ENCODE measurements at places on chromosomes 12 and 14.

DNA sequence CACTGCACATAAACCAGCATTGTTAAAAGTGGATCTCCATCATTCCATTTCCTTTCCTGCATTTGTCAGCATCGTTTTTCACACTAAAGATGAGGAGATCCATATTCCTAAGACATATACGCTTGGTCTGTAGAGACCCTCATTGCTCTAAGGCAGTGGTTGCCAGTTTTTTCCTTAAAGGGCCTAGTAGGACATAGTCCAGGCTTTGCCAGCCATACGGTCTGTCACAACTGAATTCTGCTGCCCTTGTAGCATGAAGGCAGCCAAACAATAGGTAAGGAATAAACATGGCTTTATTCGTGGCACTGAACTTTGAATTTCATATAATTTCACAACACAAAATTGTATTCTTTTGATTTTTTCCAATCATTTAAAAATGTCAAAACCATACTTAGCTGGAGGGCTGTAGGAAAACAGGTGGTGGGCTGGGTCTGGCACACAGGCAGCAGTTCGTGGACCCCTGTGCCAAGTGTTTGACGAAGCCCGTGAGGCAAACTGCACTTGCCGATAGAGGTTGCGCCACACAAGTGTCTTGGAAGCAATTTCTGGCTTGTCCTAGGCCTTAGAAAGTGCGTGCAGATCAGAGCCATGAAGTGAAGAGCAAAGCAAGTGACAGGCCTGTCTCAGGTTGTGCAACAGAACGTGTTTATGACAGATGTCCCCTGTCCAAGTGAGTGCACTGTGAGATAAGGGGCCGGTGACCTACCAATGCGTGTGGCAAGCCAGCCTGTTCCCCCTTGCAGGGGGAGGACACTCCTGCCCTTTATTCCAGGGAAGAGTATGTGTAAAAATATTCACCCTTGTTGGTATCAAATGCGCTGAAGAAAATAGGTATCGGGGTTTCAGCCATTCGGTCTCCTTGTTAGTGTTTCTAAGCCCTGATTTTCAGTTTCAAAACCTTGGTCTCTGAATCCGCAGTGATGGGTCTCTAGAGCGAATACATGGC is 916 bp upstream of the CHPT1 start:
- no peaks in the 10 kb centered on the region for H3K36me3 ChIP-seq
- H3K4me3 ChIP-seq, result peak overlapping the region; percentile 82
- DNase-seq, result peak; percentile 24
- no peaks in the 10 kb centered on the region for H3K4me1 ChIP-seq
- no peaks in the 10 kb centered on the region for H3K27me3 ChIP-seq
- H3K27ac ChIP-seq, result peak overlapping the region; percentile 91

DNA sequence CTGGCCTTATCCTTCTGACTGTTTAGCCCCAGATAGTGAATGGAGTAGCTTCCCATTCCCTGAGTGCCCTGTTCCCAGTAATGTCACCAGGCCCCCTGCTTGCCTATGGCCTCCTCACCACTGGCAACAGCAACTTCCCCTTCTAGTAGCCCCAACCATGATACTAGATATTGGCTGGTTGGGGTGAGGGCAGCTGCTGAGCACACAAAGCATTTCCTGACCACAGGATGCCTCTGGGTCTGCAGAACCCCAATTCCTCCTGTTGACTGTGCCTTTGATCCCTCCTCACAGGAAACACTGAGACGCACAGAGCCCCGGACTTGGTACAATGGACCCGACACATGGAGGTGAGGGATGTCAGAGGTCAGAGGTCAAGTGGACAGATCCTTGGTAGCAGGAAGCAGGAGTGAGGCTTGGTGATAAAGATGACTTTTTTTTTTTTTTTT is 597 bp downstream of the SOAT2 start:
- H3K36me3 ChIP-seq, result no peaks in the 10 kb centered on the region
- no peak for DNase-seq
- no peak overlapping the region for H3K27ac ChIP-seq
- H3K4me3 ChIP-seq, result no peak overlapping the region

- H3K4me3 ChIP-seq, result no peak overlapping the region
- no peaks in the 10 kb centered on the region for H3K4me1 ChIP-seq
- DNase-seq, result no peak
- H3K27ac ChIP-seq, result no peak overlapping the region
Measured at GRCh38 chr14:61569812-61570548, 125.3 kb upstream of the HIF1A start.

DNA sequence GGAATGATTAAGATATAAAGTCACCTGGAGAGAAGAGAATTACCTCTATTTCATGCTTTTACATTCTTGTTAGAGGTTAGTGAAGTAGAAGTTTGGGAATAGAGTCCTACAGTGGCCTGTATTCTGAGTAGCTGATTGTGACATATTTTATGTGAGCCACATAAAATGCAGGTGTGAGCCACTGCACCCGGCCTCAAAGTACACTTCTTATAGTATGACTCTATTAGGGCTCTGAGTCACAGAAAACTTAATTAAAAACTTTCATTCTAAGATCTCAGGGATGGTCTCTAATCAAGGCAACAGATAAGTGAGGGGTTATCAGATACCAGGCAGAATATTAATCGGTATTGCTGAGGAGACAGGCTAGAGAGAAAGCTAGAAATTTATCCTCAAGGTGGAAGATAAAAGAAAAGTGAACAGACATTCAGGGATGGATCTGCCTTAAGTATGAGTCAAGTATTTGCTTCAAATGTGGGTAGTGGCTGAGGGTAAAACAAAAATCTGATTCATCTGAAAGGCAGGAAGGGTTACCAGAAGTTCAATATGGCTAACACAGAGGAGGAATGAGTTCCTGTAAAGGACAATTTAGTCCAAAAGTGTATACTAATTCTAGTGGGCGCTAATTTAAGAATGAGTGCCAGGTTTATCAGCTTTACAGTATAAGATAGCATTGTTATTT is 5.5 kb upstream of the G2E3 start:
- H3K4me1 ChIP-seq, result no peaks in the 10 kb centered on the region
- no peaks in the 10 kb centered on the region for H3K27me3 ChIP-seq
- H3K27ac ChIP-seq, result no peak overlapping the region
- no peak for DNase-seq
- H3K4me3 ChIP-seq, result no peak overlapping the region

DNA sequence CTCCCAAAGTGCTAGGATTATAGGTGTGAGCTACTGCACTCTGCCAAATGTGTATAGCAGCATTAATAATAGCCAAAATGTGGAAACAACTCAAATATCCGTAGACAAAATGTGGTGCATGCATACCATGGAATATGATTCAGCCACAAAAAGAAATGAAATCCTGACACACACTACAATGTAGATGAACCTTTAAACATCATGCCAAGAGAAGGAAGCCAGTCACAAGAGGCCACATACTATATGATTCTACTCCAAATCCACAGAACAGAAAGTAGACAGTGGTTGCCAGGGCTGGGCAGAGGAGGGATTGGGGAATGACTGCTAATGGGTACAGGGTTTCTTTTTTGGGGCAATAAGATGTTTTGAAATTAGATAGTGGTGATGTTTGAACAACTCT is 7.7 kb upstream of the TMED2 start:
- H3K36me3 ChIP-seq, result no peaks in the 10 kb centered on the region
- no peaks in the 10 kb centered on the region for H3K27me3 ChIP-seq
- no peak overlapping the region for H3K4me3 ChIP-seq
- no peak overlapping the region for H3K27ac ChIP-seq
- no peak for DNase-seq
- H3K4me1 ChIP-seq, result no peaks in the 10 kb centered on the region

- no peak overlapping the region for H3K4me3 ChIP-seq
- no peaks in the 10 kb centered on the region for H3K27me3 ChIP-seq
- DNase-seq, result no peak
- no peaks in the 10 kb centered on the region for H3K36me3 ChIP-seq
- no peaks in the 10 kb centered on the region for H3K4me1 ChIP-seq
Measured at GRCh38 chr14:40188006-40188405, 755.8 kb upstream of the FBXO33 start.

GRCh38 chr12:127223731-127224130 is 1043.2 kb upstream of the TMEM132C start:
- H3K4me3 ChIP-seq, result no peak overlapping the region

- no peaks in the 10 kb centered on the region for H3K36me3 ChIP-seq
- H3K4me3 ChIP-seq, result no peak overlapping the region
- DNase-seq, result no peak
- H3K27me3 ChIP-seq, result no peaks in the 10 kb centered on the region
Measured at GRCh38 chr14:73888460-73888725, 1.7 kb downstream of the ZNF410 start.

DNA sequence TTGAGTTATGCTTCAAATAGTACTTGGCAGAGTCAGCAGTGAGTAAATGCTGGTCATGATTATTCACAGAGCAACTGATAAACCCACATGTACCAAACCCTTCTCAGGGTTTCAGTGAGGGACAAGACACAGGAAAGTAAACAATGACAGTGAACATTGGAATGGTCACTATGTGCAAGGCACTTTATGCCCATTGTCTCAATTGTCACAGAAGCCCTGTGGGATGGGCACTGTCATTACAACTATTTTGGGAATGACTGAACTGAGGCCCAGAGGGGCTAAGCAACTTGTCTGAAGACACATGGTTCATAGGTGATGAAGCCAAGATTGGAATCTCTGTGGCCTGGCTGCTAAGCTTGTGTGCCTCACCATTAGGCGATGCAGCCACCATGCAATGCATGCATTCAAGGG is 238.5 kb downstream of the RBM19 start:
- no peak overlapping the region for H3K27ac ChIP-seq
- H3K36me3 ChIP-seq, result no peaks in the 10 kb centered on the region
- no peak overlapping the region for H3K4me3 ChIP-seq
- no peaks in the 10 kb centered on the region for H3K27me3 ChIP-seq

- H3K27me3 ChIP-seq, result no peaks in the 10 kb centered on the region
- H3K36me3 ChIP-seq, result no peaks in the 10 kb centered on the region
- no peaks in the 10 kb centered on the region for H3K4me1 ChIP-seq
- no peak overlapping the region for H3K4me3 ChIP-seq
- DNase-seq, result no peak
Measured at GRCh38 chr12:98446682-98447081, 68.7 kb upstream of the TMPO start.

- H3K36me3 ChIP-seq, result no peaks in the 10 kb centered on the region
- H3K27me3 ChIP-seq, result no peaks in the 10 kb centered on the region
- no peak overlapping the region for H3K27ac ChIP-seq
- no peaks in the 10 kb centered on the region for H3K4me1 ChIP-seq
- H3K4me3 ChIP-seq, result no peak overlapping the region
- no peak for DNase-seq
Measured at GRCh38 chr12:697481-697880, 34.2 kb upstream of the NINJ2 start.

GRCh38 chr12:110281549-110282299 is 677 bp downstream of the ATP2A2 start:
- H3K4me3 ChIP-seq, result peak overlapping the region; percentile 60
- H3K27me3 ChIP-seq, result no peaks in the 10 kb centered on the region
- peak; percentile 47 for DNase-seq
- H3K4me1 ChIP-seq, result peaks cover 3% of the 10 kb centered on the region
- H3K27ac ChIP-seq, result peak overlapping the region; percentile 97

DNA sequence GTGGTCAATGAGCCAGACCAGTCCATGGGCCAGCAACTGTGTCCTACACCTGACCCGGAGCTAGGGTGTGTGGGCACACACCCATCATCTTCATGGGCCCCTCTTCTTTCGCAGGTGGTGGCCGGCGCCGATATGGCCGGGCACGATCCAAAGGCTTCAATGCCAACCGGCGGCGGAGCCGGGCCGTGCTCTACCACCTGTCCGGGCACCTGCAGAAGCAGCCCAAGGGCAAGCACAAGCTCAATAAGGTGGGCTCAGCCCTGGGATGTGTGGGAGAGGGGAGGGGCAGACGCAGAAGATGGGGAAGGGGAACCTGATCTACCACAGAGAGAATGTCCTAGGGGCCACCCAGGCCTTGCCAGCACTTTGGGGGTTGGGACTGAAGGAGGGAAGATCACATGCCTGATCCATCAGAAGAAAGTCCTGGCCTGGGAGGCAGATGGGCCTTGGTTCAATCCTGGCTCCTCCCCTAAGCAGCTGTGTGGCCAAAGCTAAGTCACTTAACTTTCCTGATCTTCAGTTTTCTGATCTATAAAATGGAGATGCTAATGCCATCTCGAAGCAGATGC is 3.8 kb downstream of the KCNH3 start:
- H3K27ac ChIP-seq, result no peak overlapping the region
- no peaks in the 10 kb centered on the region for H3K4me1 ChIP-seq
- no peak for DNase-seq
- H3K36me3 ChIP-seq, result no peaks in the 10 kb centered on the region

DNA sequence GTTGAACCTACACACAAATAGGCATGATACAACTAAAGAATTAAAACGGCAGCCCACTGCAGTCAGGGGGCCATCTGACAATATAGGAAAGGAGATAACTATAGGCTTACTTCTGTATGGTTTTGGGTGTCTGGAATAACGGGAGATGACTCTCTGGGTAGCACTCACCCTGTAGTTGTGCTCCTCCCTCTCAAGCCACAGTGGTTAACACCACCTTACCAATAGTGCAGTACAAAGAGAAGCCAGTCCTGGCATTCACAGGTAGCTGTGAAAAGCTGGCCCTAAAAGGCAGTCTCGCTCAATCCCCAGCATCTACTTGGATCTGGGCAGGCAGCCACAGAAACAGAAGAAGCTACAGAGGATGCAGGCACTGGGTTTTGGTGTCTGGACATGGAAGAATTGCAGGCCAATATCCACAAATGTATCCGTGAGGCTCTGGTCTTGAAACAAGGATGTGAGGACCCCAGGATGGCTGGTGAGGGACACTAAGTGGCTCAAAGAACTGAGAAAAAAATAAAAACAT is 93.0 kb downstream of the DPF3 start:
- no peak overlapping the region for H3K27ac ChIP-seq
- no peak for DNase-seq
- no peak overlapping the region for H3K4me3 ChIP-seq
- no peaks in the 10 kb centered on the region for H3K27me3 ChIP-seq
- H3K36me3 ChIP-seq, result no peaks in the 10 kb centered on the region
- no peaks in the 10 kb centered on the region for H3K4me1 ChIP-seq

GRCh38 chr14:91361233-91361811 is 56.3 kb downstream of the CCDC88C start:
- no peak overlapping the region for H3K27ac ChIP-seq
- no peak overlapping the region for H3K4me3 ChIP-seq
- H3K36me3 ChIP-seq, result no peaks in the 10 kb centered on the region
- no peak for DNase-seq

DNA sequence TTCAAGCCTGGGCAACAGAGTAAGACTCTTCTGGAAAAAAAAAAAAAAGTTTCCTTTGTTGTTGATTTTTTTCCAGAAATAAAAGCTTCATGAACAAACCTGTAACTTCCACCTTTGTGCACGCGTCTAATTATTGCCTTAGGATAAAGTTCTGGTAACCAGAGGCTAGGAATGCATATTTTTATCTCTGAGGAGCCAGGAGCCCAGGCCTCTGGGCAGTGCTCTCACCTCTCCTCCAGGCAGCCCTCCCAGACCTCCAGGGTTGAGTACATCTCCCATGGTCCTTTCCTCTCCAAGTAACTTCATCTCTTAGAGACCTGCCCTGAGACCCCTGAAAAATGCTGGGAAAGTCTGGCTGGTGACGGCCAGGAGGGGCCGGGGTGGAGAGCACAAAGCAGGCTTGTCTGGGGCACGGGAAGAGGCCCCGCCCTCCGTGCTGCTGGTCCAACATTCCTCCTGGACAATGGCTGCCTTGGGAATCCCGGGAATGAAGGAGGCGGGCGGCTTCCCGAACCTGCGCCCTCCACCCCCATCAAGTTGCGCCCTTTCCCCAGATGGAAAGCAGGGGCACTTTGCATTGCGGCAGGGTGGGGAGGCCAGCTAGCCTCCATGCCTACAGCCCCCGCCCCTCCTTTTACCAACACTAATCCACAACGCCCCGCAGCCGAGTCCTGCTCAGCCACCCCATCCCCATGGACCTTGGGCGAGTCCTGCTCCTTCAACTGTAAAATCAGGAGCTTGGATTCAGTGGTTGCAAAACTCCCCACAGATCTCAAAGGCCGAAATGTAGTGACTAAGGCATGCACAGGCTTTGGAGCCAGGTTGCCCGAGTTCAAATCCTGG is 7.3 kb upstream of the FIGNL2 start:
- H3K27me3 ChIP-seq, result no peaks in the 10 kb centered on the region
- DNase-seq, result no peak
- no peak overlapping the region for H3K4me3 ChIP-seq
- no peaks in the 10 kb centered on the region for H3K4me1 ChIP-seq
- peak overlapping the region; percentile 33 for H3K27ac ChIP-seq
